Activated T-helper 2 cell treated with anti-CD3 and anti-CD28 coated beads, Interferon-gamma antibody, Interleukin-2, Interleukin-4, amounts not matched to agents 10 μg/mL and 5 μg/mL and 100 μg/mL, durations not matched to agents 14 hours and 24 hours and 36 hours (primary cell): ENCODE measurements at places on chromosomes 3 and 15. TPM values are rescaled to one million over a fixed set of nuclear protein-coding genes. Genes with fewer than 3 reads are reported as not detected.

PSTPIP1 gene
- 167 and 169 TPM in 2 replicates for total RNA-seq

SLC25A20 gene
- total RNA-seq = 16.2 and 19.0 TPM in 2 replicates

MUC20 gene
- total RNA-seq = 3.9 and 5.0 TPM in 2 replicates

GOLGA8O gene
- 1.7 and 2.6 TPM in 2 replicates for total RNA-seq

SSUH2 gene
- 0.18 TPM in 1 of 2 replicates, not detected in the other for total RNA-seq

SLC2A2 gene
- total RNA-seq = not detected in 2 replicates

KIF23 gene
- 44.5 and 46.8 TPM in 2 replicates for total RNA-seq

SI gene
- total RNA-seq = not detected in 2 replicates

ATR gene
- total RNA-seq = 29.1 and 32.8 TPM in 2 replicates

KBTBD13 gene
- total RNA-seq = not detected in 2 replicates

C3orf80 gene
- 0.25 and 0.30 TPM in 2 replicates for total RNA-seq

TUSC7 gene
- total RNA-seq = not detected in 2 replicates

IL17RB gene
- total RNA-seq = 33.3 and 36.1 TPM in 2 replicates

FANCD2 gene
- 54.4 and 55.1 TPM in 2 replicates for total RNA-seq

MESP2 gene
- total RNA-seq = 0.39 and 0.41 TPM in 2 replicates

ABI3BP gene
- 0.37 TPM in 1 of 2 replicates, not detected in the other for total RNA-seq

CPNE4 gene
- not detected in 2 replicates for total RNA-seq

IGDCC3 gene
- not detected in 2 replicates for total RNA-seq

GOLGA8M gene
- total RNA-seq = 0.55 and 0.96 TPM in 2 replicates

AMT gene
- 3.9 and 5.0 TPM in 2 replicates for total RNA-seq

SEMA3G gene
- 0.30 and 0.32 TPM in 2 replicates for total RNA-seq

HYAL1 gene
- total RNA-seq = 0.23 and 0.59 TPM in 2 replicates

GOLGA6A gene
- total RNA-seq = not detected in 2 replicates

SAMMSON gene
- total RNA-seq = not detected in 2 replicates

CCR9 gene
- total RNA-seq = not detected in 2 replicates

CHRNA3 gene
- not detected in 2 replicates for total RNA-seq

FSTL1 gene
- total RNA-seq = 0.14 and 0.16 TPM in 2 replicates

MEX3B gene
- 1.6 and 1.8 TPM in 2 replicates for total RNA-seq

ISLR2 gene
- total RNA-seq = not detected in 2 replicates

PSMA4 gene
- 330 and 331 TPM in 2 replicates for total RNA-seq

FBXO40 gene
- total RNA-seq = not detected in 2 replicates

GPR149 gene
- total RNA-seq = not detected in 2 replicates

CP gene
- not detected in 2 replicates for total RNA-seq

SNRPN gene
- 38.2 and 38.6 TPM in 2 replicates for total RNA-seq

SEMA3B gene
- total RNA-seq = 0.30 and 0.68 TPM in 2 replicates
